ENCODE measurements at places on chromosomes 4 and X.

DNA sequence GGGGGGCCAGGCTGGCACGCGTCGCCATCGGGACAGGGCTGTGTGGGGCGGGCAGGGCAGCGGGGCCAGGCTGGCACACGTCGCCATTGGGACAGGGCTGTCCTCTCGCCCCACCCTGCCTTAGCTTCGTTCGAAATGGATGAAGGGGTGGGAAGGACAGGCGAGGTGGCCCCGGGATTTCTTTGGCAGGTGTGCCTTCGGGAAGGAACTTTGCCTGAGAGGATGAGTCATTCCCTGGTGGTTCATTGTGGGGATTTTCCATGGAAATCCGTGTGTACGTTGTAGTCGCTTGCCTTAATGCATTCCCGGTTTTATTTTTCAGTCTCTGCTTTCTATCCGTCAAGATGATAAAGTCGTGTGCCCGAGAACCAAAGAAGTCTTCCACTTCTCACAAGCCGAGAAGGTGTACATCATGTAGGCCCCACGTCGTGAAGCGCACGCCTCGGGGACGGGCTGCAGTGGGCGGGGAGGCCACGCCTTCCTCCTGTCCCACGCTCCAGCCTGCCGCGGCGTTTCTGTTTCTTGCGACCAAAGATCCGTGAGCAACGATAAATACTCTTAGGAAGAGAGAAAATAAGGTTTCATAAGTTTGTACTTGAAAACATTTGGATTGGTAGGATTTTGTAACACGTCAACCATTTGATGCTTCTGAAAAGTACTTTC lies 8.1 kb upstream of the UVSSA start:
- no peak for DNase-seq

DNA sequence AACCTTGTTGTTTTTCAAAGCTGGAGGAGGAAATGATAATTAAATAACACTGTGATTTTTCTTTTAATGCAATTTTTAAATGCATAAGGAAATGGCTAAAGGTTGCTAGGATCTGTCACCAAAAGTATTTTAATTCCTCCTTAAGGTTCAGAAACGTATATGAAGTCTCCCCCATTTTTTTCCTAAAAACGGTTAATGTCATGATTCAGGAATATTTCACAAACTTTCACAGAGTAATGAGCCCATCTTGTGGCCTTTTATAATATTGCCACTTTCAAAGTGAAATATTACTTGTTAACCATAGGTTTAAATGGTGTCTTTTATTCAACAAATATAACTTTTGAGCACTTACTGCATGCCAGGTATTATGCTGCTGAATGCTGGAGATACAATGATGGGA lies 99.5 kb upstream of the USP38 start:
- no peak for DNase-seq

- DNase-seq, result no peak
These were observed 462.4 kb upstream of the NDST4 start for GRCh38 chr4:115575851-115576250.

DNA sequence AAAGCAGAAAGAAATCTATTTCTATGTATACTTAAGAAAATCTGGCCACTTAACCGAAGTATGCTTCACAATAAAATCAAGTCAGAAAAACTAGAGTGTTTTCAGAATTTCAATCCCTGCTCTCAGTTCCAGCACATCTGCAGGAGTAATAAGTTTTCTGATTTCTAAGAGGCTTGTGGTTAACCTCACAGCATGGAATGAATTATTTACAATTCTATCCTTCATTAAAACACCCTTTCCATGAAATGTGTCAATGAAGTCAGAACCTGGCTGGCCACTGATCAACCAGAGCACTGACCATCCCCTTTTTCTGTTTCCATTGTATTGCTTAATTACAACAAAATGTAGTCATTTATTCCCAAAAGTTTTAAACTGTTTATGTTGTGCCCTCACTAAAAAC lies 781.4 kb upstream of the INTU start:
- no peak for DNase-seq

DNA sequence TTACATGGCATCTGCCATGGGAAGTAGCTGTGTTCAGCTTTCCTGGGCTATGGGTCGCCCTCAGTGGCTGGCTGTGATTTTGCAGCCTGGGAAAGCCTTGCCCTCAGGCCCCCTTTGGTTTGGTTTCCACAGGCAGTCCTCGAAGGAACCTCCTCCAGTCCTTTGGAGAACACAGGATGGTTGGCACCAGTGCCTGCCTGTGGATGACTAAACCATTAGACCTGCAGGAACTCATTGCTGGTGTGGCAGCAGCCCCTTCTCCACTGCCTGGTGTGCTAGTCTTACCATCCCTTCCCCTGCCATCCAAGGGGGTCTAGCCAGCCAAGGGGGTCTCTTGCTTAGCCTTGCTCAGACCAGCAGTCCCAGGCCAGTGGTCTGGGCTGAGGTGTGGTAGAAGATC lies 71.4 kb upstream of the PJA1 start:
- DNase-seq, result no peak

DNA sequence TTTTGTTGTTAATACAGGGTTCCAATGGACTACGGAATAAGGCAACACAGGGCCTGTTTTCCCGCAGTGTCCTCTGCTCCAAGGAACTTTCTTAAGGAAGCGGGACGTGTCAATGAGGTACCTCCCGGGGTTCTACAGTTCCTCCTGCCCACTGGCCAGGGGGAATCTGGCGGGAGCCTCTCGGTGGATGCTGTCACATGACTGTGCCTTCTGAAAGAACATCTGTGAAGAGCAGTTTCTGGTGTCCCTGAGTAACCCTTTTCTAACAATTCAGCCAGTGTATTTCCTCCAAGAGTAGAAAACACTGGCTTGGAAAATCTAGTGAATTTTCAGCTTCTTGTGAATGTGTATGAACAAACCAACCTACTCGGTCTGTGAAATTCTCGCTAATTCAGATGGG lies 32.7 kb downstream of the MFAP3L start:
- no peak for DNase-seq

- no peak for DNase-seq
These were observed 1727.8 kb downstream of the ARAP2 start for GRCh38 chr4:34516524-34516923.

GRCh38 chr4:3070709-3071500 lies 3.4 kb downstream of the HTT-AS start:
- no peak for DNase-seq

GRCh38 chrX:130082244-130083106 lies 27.8 kb downstream of the ELF4 start:
- DNase-seq, result peak; percentile 36

- no peak for DNase-seq
These were observed 32.6 kb upstream of the ZFP42 start for GRCh38 chr4:187962926-187963325.

- DNase-seq, result no peak
These were observed 7.0 kb downstream of the LRCH2 start for GRCh38 chrX:115226929-115227328.

DNA sequence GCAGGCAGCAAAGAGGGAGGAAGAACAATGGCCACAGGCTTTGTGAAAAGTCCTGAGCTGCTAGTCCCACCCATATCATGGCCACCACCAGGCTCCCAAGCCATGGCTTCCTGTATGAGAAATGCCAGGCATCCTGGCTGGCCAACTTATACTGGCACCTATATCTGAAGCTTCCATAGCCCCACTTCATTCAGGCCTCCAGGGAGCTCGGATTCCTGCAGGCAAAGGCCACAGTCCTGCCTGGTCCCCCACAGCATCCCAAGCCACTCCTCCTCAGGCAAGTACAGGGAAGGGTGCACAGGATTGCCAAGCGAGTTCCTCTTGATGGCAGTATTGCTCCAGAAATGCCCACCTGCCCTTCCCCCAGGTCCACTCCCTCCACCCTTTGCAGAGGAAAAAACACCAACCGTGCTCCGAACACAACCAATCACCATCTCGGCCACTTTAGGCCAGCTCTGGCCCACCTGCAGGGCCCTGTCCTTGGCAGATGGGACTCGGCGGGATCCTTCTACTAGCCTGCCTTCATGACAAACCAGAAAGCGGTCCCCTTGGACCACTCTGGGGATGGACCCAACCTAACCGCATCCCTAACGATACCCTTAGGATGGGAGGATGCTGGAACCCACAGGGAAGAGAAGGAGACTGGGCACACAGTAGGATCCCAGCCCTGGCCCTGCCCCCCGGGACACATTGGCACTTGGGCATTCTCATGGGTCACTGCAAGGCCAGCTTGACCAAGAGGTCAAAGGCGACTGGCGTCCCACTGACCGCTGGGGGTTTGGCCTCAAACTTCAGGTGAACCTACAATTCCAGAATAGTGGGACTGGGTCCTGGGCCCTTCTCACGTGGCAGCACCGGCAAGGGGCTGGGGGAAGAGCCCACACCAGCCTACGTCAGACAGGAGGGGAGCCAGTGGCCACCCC lies 220.4 kb upstream of the AGTR2 start:
- no peak for DNase-seq

GRCh38 chr4:189206953-189207352 lies 733.7 kb upstream of the FRG1 start:
- DNase-seq, result no peak

GRCh38 chr4:116101321-116101720 lies 984.1 kb downstream of the TRAM1L1 start:
- DNase-seq, result no peak

DNA sequence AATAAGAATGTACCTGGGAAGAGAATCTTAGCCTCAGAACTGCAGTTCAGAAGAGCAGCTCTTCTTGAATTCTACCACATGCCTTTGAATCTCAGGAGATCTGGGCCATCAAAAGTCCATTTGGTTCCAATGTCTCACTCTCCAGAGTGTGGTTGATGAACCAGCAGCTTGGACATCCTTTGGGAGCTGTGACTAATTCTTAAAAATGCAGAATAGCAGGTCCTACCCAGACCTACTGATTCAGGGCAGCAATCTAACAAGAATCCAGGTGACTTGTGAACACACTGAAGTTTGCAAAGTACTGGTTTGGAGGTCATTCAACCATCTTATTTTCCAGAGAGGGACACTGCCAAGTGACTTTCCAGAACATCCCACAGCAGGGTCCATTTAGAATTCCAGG lies 244.7 kb downstream of the PACRGL start:
- DNase-seq, result no peak

DNA sequence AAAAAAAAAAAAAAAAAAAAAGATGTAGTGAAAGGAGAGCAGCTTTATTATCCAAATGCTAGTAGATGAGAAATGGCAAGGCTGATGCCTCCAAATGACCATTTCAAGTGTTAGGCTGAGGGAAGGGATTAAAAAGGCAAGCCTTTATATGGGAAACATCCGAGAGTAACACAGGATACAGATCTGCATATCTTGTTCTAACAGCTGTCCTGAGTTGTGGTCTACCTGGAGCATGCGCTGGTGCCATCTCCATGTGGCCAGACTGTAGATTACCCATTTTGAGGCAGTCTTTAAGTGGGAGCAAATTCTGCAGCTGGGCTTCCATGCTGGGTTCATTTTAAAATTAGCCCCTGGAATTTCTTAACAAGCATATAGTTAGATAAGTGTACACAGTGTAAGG lies 26.0 kb upstream of the ELF2 start:
- no peak for DNase-seq

GRCh38 chrX:63128509-63128908 lies 222.6 kb downstream of the SPIN4 start:
- DNase-seq, result no peak

DNA sequence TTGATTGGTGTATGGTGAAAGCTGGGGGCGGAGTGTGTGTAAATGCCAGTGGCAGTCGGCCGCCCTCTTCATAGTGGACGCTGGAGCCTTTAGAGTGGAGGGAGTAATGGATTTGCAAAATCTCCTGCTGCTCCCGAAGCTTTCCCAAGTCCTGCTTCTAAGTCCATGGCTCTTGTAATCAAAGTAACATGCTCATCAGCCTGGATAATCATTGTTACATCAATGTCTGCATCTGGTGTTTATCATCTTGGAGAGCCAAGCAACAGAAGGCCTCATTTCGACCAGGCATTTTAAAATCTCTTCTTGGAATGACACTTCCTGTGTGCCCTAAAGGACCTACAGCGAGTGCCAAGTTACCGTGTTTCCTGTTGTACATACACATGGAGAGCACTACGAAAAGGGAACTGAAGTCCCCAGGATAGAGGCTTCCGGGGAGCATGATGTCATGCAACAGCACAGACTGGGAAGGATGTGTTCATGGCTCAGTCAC lies 32.2 kb downstream of the UNC5C start:
- DNase-seq, result no peak

DNA sequence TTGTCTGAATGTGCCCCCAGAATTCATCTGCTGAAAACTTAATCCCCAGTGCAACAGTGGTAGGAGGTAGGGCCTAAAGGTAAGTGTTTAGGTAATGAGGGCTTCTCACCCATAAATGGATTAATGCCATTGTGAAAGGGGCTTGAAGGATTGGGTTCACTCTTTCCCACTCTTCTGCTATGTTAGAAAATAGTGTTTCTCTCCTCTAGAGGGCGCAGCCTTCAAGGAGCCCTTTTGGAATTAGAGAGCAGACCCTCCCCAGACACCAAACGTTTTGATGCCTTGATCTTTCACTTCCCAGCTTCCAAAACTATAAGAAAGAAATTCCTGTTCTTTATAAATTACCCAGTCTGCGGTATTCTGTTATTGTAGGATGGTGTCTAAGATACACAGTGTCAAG lies 706.4 kb downstream of the SMARCA1 start:
- DNase-seq, result no peak

DNA sequence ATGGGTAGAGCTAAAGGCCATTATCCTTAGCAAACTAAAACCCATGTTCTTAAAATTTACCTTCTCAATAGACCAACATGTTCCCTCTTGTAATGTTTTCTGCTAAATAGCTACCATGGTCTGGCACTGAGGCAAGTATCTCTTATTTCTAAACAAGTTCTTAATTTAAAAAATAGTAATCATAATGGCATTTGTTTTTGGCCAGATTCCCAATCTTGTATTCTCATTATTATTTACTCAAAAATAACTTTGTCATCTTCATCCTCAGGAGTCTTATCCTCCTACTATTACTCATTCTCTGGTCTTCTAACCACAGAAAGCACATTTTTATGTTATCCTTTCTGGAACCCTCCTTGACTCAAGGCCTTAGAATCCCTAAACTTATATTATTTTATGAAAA lies 931.2 kb downstream of the CCSER1 start:
- DNase-seq, result no peak

DNA sequence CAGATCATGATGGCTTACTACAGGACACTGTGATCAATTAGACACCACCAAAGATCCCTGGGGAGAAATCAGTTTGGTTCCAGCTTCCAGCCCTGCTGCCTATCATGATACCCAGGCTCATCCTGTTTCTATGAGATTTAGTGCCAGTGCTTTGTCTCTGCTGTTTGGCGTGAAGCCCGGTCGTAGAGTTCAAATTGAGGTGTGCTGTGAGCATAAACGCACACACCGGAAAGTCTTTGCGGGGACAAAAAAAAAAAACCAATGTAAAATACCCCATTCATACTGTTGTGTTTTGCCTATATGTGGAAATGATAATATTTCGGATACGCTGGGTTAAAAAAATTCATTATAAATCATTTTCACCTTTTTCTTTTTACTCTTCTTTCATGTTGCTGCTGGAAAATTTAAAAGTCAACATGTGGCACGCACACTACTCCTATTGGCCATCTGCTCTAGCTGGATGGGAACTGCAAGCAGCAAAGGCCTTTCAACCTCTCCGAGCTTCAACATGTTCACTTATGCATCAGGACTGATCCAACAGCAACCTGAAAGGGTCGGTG lies 607 bp upstream of the DKC1 start:
- no peak for DNase-seq
